ENCODE measurements at places on chromosomes 3 and 15.

GRCh38 chr15:40333922-40334492 is 6.7 kb downstream of the CCDC9B start:
- no peak for DNase-seq

- peak; percentile 18 for DNase-seq
These were observed 48.1 kb downstream of the SETMAR start for GRCh38 chr3:4351164-4351855.

DNA sequence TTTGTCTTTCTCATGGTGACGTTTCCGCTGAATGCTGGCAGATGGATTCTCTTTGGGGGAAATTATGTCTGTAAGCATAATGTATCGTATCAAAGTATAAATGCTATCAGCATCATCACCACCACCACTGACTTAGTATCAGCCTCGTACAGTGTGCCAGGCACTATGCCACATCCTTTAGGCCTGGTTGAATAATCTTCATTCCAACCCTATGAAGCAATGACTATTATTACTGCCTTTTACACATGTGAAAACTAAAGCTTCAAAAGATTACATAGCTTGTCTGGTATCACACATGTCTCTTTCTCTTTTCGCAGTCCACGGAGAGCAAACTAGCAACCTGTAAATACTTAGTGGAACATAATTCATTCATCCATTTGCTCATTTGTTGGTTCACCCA is 166.7 kb upstream of the PRICKLE2 start:
- no peak for DNase-seq

GRCh38 chr15:70480196-70480856 is 283.0 kb downstream of the UACA start:
- peak; percentile 41 for DNase-seq

DNA sequence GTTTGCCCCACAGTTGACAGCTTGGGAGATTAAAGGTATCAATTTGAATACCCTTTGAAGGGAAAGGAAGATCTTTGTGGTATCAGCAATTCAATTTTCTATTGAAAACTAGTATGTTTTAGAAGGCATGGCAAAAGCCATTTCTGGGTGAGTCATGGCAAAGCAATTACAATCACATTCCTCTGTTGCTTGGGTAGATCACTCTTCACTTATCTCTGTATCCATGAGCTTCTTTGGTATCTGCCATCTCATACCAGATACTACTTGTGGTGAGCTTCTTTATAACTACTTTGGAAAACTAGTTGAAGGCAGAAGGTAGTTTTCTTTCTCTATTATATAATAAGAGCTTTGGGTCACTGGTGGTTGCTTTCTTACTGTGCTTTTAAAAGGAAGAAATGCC is 28.3 kb upstream of the LSAMP start:
- DNase-seq = no peak

- no peak for DNase-seq
These were observed 237.1 kb upstream of the CFAP20DC start for GRCh38 chr3:59286791-59287531.

DNA sequence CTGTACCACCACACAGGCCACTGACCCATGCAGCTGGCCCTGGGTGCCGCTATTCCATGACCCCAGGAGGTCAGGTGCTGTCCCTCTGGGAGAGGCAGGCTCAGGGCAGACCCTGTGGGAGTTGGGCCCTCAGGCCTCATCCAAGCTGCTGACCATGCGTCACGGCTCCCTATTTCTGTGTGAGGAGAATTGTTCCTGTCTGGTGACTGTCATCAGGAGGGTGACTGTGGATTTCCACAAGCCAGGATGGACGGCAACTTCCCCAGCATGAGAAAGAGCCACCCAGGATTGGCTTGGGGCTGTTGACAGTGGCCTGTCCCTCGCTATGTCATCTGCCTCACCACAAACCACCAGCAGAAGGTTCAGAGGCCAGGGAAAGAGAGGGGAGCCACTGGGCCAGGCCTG is 41.4 kb downstream of the ZDHHC19 start:
- DNase-seq = no peak

DNA sequence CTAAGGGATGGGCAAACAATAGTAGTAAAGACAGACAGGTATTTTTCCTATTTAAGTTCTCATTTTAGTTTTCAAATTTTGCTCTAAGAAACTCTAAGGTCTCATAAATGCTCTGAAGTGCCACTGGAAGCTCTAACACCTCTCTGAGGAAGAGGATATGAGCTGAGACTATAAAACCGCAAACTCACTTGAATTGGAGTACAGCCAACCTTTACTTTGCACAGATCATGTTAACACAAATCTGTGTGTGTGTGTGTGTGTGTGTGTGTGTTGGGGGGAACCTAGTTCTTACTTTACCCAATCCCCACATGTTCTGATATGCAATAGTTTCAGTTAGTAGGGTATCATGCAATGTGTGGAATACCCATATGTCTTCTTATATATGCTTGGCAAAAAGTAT is 446.8 kb downstream of the CHL1 start:
- no peak for DNase-seq

GRCh38 chr3:81871358-81872155 is 110.1 kb upstream of the GBE1 start:
- DNase-seq = no peak

DNA sequence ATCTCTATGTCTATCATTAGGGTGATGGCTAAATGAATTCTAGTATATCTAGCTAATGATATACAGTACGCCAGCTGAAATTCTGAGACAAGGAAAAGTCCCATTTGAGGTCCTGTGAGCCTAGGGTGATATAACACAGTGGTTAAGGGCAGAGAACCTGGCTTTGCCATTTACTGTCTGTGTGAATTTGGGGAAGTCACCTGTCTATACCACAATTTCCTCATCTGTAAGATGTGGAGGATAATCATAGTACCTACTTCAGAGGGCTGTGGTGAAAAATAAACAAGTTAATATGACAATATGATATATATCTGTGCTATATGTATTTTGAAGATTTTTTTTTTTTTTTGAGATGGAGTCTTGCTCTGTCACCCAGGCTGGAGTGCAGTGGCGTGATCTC is 9.8 kb upstream of the ANKDD1A start:
- no peak for DNase-seq

DNA sequence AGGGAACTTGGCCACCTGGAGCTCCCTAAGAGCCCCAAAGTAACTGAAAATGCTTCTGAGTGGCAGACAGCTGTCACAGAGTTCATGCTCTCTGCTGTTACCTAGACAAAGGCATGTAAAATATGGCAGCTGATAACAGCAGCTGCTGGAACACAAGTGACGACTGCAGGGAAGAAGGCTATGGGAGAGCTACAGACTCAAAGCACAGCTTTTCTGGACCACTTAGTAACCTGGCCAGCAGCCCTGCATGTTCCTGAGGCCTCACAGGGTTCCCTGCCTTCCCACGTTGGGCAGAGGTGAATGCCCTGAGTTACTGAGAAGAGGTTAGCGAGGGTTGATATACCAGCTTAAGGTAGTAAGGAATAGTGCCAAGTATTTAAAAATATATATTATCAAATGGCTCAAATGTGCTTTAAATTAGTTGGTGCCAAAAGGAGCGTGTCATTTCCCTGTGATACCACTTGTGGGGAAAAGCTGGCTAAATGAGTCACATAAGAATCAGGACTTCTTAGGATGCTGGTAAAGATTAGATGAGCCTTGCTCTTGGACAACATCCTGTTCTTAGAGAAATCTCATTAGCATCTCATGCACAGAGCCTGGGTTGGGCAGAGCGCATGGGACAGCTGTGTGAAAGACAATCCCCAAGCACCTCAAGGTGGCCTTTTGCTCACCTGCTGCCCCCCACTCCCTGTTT is 76.4 kb upstream of the SCN5A start:
- DNase-seq = no peak

DNA sequence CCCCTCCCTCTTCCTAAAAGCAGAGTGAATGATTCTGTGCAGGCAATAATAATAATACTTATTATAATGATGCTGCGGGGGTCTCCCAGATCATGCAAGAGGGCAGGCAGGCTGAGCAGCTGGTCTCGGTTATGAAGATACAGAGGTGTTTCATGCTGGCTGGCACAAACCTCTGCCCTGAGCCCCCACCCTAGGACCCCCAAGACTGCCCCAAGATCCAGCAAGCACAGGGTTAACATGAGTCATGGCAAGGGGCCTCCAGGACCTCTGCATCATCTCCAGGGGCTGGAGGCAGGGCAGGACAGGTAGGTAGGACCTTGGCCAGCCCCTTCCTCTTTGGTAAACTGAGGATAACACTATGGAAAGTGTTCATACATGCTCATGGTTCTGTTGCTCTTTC is 2.7 kb downstream of the MGLL start:
- DNase-seq = no peak

DNA sequence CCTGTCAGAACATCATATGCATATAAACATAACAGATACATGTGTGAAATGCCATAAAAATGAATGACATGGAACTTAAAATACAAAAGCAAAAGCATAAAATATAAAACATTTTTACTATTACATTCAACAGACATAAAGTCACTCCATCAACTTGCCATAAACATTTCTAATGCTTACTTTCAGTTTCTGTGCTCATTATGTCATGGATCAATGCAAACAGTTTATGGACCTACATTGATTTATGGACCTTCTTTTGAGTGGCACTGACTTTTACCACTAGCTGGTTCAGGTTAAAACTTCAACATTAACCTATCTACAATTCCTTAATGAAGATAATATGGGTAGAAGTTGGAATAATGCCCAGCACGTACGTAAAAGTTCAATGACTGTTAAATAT is 577.4 kb upstream of the LMCD1 start:
- no peak for DNase-seq

GRCh38 chr3:178851564-178851963 is 220.0 kb downstream of the ZMAT3 start:
- DNase-seq = no peak

DNA sequence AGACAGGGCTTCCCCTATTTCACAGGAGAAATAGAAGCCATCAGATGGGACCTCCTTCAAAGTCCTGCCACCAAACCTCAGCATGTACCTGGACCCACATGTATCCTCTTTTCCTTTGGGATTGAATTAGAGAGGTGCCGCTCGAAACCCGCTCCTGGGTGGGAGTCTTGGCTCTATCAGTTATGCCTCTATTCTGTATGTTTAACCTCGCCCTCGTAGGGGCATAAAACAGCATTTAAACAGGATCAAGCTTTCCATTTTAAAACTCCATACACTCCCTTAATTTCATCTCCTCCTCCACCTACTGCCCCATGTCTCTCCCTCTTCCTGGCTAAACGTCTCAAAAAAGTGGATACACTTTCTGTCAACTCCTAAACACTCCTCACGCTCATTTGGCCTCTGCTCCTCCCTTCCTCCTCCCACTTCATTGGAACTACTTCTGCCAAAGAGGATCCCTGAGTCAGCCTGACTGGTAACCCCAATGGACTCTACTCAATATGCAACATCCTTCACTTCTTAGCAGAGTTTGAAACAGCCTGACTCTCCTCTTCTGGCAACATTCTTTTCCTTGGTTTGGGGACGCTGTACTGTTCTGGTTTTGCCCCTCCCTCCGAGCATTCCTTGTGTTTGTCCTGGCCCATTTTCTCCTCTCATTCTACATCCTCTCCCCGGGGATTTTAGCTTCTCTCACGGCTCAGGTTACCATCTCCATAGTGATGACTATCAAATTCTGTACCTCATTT is 23.0 kb upstream of the MUC20 start:
- DNase-seq = no peak

DNA sequence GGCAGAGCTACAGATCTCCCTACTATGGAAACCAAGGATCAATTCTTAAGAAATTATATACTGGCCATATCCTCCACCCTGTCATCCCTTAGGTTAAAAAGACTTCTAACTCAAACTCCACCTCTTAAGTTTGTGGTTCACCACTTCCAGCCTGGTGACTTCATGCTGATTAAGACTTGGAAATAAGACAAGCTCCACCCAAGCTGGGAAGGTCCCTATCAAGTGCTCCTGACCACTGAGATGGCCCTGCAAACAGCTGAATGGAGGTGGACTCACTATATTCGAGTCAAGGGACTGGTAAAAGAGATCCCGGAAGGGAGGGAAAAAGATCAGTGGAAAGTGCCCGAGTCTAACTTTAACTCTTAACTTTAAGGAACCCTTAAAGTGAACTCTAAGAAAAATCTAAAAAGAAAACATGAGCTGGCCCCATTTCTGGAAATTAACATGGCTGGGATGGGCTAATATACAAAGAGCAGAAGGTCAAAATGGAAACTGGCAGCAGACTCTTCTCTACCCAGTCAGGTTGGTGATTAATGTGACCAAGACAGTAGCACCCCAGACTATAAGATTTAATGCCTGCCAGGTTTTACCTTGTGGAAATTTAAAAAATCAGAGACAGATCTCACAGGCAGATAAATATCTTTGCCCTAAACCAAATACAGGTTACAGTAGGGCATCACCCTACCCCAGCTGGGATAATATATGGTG is 43.9 kb downstream of the PPCDC start:
- DNase-seq = no peak

DNA sequence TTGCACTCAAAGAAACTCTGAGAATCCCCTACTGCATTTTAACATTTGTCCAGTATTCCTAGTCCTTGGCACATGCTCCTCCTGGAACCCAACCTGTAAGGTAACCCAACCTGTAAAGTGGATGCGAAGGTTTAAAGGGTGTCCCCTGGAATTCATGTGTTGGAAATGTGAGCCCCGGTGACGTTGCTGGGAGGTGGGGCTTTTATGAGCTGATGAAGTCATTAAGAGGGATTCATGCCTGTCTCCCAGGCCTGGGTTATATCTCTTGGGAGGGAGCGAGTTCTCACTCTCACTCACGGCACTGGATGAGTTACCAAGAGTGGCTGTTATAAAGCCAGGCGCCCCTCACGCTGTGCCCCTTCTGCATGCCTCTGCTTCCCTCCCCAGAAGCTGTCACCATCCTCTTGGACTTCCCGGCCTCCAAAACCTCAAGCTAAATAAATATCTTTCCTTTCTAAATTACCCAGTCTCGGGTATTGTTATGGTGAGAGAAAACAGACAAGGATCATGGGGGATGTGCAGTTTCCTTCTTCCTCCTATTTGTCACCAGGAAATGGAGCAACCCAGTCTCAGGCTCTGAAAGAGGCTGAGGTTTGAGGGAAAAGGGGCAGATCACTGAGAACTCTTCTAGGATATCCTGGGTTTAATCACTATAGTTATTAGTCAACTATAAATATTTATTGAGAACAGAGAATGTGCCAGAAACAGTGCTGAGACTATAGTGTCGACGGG is 7.6 kb downstream of the XXYLT1 start:
- DNase-seq = no peak

DNA sequence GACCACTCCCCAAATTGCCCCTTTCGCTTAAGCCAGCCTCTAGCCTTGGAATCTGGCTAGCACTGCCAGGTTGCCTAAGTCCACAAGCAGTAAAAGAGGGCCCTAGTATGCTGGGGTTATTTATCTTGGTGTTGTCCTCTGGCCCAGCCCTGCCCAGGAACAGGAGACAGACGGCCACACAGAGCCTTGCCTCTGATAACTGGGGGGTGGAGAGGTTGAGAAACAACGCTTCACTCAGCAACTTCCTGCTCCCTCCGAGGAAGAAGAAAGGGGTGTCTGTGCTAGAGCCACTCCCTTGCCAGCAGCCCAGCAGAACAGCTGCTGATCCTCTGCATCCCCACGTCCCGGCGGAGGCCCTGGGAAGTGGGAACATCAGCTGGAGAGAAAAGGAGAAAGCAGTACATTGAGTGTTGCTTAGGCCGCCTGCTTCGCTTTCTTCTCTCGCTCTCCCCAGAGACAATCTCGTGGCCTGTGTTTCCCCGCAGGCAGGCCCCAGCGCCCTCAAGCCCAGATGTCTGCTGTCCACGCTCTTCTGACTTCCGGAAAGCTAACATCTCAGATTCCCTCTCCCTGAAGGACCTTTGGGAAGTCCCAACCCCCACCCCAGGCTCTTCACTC is 22.6 kb upstream of the C3orf70 start:
- no peak for DNase-seq
